ENCODE measurements at places on chromosomes 13 and 19.

DNA sequence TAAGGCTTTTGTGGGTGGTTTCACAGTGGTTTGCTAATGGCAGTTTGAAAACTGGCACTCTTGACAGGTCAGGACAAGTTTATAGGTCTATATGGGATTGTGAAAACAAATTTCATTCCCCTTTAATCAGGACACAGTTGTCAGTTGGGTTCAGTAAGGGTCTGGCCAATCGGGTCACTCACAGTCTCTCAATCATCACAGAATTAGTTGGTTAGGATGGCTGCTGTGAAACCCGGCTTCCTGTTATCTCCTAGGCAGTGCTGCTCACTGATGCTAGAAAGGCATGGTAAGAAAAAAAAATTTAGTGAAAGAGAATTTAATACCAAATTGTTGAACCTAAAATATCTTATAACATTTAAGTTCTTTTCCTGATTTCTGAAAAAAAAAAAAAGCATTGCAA is 1730.1 kb downstream of the EFNB2 start:
- DNase-seq: no peak

DNA sequence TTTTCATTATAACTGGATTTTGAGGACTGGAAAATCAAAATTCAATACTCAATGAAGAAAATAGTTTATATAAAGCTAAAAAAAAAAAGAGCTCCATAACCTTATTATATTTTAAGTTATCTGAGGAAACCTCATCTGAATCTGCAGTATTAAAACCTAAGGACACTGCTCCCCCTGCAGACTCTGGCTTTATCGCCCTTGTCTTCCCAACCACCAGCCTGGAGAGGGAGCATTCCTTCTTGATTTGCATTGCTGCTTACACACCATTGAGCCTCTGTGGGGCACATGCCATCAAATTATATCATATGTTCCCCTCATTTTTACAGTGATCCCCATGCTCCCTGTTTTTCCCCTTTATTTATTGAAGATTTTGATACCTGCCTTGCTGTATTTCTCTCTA is 871.4 kb upstream of the GPC6 start:
- no peak for DNase-seq

DNA sequence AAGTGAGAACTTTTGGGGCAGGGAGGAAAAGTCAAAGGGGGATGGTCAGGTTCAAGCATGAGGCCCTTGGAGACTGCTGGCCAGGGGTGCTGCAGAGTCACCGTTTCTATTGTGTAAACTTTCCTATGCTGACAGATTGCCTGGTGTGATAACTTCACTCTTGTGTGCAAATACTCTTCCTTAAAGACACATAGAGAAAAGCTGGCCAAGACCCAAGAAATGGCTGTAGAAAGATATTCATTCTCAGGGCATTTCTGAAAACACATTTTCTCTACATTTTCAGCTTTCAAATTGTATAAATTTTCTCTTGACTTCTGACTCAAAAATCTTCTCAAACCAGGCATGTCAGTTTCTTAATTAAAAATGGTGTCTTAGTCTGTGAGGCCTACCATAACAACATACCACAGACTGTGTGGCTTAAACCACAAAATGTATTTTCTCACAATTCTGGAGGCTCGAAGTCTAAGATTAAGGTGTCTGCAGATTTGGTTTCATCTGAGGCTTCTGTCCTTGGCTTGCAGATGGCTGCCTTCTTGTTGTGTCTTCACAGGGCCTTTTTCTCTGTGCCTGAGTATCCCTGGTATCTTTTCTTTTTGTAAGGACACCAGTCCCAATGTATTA is 304.5 kb downstream of the KCNRG start:
- DNase-seq: no peak

- no peak for DNase-seq
Observed at GRCh38 chr13:90950160-90950559, 397.3 kb upstream of the MIR17HG start.

DNA sequence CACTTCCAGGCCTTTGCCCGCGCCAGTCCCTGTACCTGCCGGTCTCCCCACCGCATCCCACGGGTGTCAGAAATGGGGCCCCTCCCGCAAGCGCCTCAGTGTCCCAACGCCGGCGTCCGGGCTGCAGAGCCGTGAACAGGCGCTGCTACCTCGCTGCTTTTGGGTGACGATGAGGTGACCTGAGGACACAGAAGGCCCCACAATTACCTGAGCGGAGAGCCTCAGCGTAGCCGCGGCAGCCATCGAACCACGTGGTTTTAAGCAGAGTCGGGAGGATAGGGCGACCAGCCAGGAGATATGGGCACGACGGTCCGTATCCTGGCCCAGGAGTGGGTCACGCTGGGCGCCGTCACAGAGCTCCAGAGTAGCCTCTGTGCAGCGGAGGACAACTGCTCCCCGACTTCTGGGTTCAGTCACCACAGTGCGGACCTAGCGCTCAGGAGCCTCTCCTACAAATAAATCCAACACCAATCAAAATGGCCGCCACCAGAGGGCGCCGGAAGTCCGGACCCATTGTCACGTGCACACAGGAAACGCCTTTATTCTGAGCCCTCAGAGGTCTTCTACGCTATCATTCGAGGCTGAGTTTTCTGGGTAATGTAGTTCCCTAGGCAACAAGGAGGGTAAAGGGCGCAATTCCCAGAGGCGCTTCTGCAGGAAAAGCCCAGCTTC is at the start of gene ZNF814:
Gene ZNF814 (minus strand): TSS at position 478 of the 672 bp plus-strand sequence. CDS start 235 bp downstream, at position 243.
- peak; percentile 73 for DNase-seq

GRCh38 chr19:51143486-51143885 is 1.4 kb downstream of the SIGLEC7 start:
- DNase-seq: no peak

DNA sequence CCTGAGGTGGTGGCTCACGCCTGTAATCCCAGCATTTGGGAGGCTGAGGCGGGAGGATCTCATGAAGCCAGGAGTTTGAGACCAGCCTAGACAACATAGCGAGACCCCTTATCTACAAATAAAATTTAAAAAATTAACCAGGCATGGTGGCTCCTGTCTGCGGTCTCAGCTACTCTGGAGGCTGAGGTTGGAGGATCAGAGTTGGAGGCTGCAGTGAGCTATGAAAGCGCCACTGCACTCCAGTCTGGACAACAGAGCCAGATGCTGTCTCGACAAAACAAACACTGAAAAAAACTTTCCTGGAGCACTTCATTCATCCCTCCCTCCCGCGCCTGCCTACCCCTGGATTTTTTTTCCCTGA is 665 bp upstream of the ATG4D start:
- DNase-seq: no peak

GRCh38 chr19:17281391-17282304 is at the start of gene ANKLE1:
TSS of gene ANKLE1 (plus strand) at chr19:17281901. CDS start at chr19:17281921, 20 bp downstream.
- DNase-seq: peak; percentile 50

DNA sequence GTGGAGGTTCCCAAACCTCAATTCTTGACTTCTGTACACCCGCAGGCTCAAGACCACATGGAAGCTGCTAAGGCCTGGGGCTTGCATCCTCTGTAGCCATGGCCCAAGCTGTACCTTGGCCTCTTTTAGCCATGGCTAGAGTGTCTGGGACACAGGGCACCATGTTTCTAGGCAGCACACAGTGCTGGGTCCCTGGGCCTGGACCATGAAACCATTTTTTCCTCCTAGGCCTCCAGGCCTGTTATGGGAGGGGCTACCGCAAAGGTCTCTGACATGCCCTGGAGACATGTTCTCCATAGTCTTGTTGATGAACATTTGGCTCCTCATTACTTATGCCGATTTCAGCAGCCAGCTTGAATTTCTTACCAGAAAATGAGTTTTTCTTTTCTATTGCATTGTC is 701.4 kb downstream of the FGF9 start:
- no peak for DNase-seq

DNA sequence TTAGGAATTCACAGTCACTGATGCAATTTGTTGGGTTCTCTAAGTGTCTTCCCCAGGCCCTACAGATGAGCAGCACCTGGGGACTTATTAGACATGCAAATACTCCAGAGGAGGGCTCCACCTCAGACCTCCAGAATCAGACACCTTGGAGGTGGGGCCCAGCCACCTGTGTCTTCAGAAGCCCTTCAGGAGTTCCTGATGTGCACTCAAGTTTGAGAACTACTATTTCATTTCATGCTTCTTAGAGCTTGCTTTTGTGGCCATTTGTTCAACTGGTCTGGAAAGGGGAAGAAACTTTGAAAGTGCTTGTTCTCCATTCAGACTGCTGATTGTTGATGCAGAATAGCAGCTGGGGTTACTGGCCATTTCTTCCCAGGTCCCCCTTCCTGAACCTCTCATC is 472.0 kb downstream of the COG6 start:
- DNase-seq: no peak

DNA sequence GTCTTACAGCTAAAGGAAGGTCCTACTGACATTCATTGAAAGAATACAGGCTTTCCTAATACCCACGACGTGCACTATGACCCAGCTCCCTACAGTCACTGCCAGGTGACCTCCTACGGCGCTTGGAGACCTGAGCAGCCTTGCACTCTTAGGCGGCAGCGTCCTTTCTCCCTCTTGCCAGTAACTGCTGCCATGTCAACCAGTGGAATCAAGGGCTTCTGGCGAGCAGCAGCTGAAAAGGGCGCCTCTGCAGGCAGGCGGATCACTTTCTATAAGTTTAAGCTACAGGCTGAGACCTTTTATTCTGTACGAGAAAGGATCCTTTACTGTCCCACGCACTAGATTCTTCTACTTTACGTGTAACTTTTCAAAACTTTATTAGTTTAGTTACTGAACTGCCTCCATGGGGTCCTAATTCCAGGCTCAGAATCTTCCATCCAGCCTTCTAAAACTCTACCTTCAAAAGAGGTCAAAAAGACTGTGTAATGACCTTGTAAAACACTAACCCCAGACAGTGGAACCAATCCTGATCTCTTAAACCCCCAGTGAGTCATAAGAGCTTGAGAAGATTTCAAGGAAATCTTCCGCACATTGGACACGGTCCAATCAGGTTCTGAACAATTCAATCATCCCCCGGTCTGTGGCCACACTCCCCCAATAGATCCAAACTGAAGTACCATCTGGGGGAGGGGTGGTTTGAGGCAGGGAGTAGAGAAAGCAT is 1.9 kb downstream of the KCTD12 start:
- no peak for DNase-seq

DNA sequence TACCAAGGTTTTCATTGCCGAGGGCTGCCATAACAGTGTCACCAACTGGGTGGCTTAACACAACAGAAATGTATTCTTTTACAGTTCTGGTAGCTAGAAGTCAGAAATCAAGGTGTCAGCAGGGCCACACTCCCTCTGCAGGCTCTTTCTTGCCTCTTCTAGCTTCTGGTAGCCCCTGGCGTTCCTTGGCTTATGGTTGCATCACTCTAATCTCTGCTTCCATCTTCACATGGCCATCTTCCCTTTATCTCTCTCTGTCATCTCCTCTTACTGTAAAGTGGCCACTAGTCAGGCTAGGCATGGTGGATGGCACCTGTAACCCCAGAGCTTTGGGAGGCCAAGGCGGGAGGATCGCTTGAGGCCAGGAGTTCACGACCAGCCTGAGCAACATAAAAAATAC is 38.0 kb upstream of the MRI1 start:
- no peak for DNase-seq

DNA sequence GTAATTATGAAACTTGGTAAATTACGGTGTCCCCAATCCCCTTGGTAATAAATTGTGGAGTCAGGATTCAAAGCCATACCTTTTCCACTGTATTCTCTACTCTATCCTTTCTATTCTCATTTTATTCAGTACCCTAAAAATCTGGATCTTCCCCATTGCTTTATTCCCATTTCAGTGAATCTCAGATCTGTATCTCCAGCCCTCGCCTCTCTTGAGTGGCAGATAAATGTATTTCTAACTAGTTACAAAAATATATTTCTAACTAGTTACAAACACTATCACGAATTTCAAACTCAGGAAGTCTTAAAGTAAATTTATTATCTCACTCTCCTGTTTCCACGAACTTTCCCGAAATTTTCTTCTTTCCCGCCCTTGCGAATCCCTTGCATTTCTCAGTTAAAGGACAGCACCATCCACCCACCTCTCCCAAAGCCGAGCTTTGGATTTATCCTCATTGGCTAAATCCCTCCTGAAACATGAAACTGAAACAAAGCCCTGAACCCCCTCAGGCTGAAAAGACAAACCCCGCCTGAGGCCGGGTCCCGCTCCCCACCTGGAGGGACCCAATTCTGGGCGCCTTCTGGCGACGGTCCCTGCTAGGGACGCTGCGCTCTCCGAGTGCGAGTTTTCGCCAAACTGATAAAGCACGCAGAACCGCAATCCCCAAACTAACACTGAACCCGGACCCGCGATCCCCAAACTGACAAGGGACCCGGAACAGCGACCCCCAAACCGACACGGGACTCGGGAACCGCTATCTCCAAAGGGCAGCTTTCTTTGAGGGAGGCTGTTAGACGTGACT is 164.3 kb upstream of the PABPC3 start:
- no peak for DNase-seq

- DNase-seq: no peak
Observed at GRCh38 chr13:105894697-105895096, 640.8 kb downstream of the EFNB2 start.

DNA sequence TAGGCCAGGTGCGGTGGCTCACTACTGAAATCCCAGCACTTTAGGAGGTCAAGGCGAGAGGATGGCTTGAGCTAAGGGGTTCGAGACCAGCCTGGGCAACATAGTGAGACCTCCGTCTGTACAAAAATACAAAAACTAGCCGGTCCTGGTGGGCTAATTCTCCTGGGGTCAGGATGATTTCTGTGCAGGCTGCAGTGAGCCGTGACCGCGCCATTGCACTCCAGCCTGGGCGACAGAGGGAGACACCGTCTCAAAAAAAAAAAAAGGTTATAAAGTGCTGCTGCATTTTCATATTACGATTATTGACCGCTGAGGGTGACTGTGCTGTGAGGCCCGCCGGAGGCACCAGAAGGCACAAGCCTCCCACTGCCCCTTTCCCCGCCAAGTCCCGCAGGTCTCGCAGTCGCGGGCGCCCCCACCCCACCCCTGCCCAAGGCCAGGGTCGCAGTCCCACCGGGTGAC is 477 bp upstream of the PLEKHF1 start:
- DNase-seq: no peak

DNA sequence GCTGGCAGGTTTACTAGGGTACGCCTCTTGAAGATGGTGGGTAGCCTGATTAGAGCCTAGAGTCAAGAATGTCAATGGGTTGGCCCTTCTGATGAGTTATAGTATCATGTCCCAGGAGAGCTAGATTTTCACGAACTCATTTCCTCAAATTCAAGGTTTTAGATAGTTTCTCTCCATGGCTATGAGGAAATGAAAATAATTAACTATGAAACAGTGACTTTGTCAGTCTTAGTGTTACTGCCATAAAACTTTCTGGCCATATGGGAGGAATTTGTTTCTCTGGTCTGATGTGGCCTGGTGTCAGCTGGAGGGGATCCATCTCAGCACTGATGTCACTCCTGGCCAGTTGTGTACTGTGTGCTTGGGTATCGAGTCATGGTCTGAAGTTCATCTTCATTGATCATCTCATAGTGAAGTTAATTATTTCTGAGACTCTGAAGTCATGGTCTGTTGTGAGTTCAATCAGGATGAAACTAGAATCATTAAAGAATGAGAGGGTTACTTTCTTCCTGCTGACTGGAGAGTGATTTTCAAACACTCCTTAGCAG is 49.4 kb upstream of the TNFSF11 start:
- DNase-seq: no peak

Data from stimulated activated CD4-positive, alpha-beta T cell treated with anti-CD3 and anti-CD28 coated beads, Interleukin-1b, Interleukin-23, amount 100 ng/mL, for 4 hours (primary cell).